Stimulated activated CD4-positive, alpha-beta T cell treated with anti-CD3 and anti-CD28 coated beads, Interleukin-2, amount 100 ng/mL, for 24 hours (primary cell): ENCODE measurements at places on chromosomes 12 and 14.

GRCh38 chr12:32265456-32265855 is 133.9 kb upstream of the FGD4 start:
- no peak for DNase-seq

GRCh38 chr12:24921251-24922038 is 27.5 kb downstream of the BCAT1 start:
- no peak for DNase-seq

DNA sequence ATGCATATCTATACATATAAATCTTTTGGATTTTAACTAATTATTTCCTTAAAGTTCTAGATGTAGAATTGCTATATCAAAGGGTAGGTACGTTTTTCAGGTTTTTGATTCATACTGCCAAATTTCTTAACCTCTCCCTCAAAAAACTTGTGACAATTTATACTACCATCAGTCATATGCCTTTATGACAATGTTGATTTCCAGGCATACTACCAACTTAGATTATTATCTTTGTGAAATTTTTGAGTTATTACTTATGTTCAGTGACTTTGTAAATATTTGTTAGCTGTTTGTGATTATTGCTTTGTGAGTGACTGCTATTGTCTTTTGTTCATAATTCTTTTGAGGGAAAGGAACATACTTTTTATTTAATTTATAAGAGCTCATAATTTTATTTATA is 107.0 kb downstream of the SLC38A6 start:
- DNase-seq = no peak

GRCh38 chr14:72451054-72451972 is 442.6 kb downstream of the DPF3 start:
- peak; percentile 38 for DNase-seq

- DNase-seq = no peak
Measured at GRCh38 chr14:77485901-77486678, 12.5 kb downstream of the ISM2 start.

DNA sequence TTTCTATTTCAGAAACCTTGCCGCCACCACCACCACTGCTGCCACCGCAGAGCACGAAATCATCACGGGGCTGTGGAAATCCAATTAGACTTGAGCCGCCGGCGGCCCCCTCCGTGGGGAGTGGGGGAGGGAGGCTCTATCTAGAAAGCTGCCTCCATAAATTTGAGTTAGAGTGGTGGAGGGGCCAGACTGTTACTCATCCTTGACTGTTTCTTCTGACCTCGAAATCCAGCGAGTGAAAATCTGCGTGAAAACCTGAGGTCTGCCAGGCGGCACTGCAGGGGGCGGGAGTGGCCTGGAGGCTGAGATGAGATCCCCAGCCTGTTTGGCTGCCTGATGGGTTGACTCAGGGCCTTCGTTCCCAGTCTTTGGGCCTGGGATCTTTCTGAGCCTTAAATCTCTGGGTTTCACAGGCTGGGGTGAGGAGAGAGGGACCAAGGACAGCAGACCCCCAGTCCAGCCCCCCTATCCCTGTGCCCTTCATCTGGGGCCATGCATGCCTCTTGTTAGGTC is 29.9 kb downstream of the TSPAN9 start:
- no peak for DNase-seq

- DNase-seq = no peak
Measured at GRCh38 chr12:76964784-76965571, 86.2 kb upstream of the CSRP2 start.

GRCh38 chr14:94051779-94052178 is 25.6 kb downstream of the OTUB2 start:
- DNase-seq = no peak

DNA sequence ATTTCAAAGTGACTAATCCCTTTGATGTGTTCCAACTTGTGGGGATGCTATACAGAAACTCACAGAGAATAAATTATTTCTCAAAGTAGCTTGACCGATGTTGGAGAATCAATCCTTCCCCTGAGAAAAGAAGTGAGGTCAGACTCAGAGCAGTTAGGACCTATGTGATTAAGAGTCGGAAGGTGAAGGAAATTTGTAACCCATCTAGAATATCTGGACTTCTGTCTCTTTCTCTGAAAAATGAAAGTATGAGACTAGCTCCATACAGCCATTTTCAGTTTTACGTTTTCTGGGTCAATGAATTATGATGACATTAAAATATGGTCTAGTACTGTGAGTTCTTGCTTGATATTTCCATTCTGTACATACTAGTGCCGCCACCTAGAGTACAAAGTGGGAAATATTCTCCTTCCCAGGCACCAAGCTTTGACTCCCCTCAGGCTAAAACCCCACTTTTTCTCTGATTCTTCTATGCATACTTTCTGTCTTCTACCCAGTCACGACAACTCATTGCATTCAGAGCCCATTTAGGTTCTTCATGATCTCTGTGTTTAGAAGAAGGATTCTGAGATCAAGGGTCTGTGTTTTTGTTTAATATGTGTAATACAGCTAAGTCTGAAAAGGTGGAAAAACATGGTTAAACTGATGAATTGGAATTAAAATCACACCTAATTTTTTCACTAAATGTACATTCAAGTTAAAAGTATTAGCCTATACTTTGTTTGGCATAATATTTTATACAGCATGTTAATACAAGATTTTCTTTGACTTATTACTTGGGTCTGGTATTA is 6.9 kb upstream of the NTS start:
- DNase-seq = no peak

- DNase-seq = no peak
Measured at GRCh38 chr14:79466938-79467527, 744.3 kb downstream of the DIO2 start.

DNA sequence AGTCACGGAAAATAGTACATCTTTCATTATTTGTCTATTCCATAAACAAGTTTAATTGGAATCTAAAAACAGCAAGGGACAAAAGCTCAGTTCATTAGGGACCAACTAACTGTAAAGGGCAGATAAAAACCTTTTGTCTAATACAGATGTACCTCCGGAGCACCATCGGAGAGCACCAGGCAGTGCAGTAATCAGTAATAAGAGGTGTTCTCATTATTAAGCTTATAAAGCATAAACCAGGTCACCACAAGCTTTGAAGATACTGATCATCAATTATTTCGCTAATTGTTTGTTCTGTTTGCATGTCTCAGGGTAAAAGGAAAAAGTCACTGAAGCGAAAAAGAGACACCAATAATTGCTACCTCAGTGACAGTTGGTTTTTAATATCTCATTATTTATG is 207.3 kb upstream of the PRKD1 start:
- no peak for DNase-seq

GRCh38 chr12:113048716-113049127 is 7.8 kb upstream of the DTX1 start:
- peak; percentile 59 for DNase-seq

GRCh38 chr14:94081386-94081820 is 293 bp downstream of the IFI27L1 start:
- DNase-seq = no peak

- no peak for DNase-seq
Measured at GRCh38 chr14:61752626-61753025, 9.6 kb upstream of the SNAPC1 start.

GRCh38 chr12:47783024-47783755 is 10.2 kb downstream of the SLC48A1 start:
- no peak for DNase-seq

- no peak for DNase-seq
Measured at GRCh38 chr12:12613344-12613743, 1.7 kb downstream of the CREBL2 start.

DNA sequence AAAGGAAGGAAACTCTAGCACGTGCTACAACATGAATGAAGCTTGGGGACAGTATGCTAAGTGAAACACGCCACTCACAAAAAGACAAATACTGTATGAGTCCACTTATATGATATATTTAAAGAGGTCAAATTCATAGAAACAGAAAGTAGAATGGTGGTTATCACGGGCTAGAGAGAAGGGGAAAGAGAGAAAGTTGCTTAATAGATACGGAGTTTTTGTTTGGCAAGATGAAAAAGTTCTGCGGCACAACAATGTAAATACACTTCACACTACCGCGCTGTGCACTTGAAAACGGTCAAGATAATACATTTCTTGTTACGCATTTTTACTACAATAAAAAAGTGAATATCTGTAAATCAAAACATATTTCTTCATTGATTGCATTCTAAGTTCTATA is 37.3 kb downstream of the FBLN5 start:
- DNase-seq = no peak
